ENCODE measurements at places on chromosomes 1 and 21. TPM values are rescaled to one million over a fixed set of nuclear protein-coding genes. Genes with fewer than 3 reads are reported as not detected.

OR10Z1 gene
- total RNA-seq = not detected

OTUD7B gene
- total RNA-seq = 23.2 TPM

CHRM3 gene
- total RNA-seq = 0.38 TPM

TMEM52 gene
- 2.1 TPM for total RNA-seq

NPHS2 gene
- not detected for total RNA-seq

DCAF6 gene
- total RNA-seq = 224 TPM

CRYAA gene
- total RNA-seq = not detected

CLDN8 gene
- not detected for total RNA-seq

- DNase-seq = peak; percentile 71
Measured at GRCh38 chr1:27099135-27099586, 55.8 kb downstream of the SLC9A1 start.

DNA sequence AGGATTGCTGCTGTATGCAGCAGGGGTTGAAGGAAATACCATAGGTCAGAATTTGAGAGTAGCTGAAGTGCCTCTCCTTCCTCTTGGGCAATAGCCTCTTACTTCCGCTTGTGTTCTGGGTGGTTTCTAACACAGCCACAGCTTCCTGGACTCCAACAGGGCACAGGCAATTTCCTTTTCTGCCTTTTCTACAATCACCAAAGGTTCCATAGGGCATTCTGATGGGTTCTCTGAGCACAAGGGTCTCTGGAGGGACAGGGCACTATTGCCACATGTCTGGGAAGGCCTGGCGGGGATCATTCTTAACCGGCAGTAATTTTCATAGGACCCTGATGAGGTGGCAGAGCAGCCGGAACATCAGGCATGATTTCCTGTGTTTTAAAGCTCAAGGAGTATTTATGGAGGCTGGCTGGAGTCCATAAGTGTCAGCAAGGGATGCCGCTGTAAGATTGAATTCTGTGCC is 5.5 kb upstream of the AGTRAP start:
- no peak for DNase-seq

GRCh38 chr1:231931846-231932454 is 305.4 kb downstream of the DISC1 start:
- no peak for DNase-seq

DNA sequence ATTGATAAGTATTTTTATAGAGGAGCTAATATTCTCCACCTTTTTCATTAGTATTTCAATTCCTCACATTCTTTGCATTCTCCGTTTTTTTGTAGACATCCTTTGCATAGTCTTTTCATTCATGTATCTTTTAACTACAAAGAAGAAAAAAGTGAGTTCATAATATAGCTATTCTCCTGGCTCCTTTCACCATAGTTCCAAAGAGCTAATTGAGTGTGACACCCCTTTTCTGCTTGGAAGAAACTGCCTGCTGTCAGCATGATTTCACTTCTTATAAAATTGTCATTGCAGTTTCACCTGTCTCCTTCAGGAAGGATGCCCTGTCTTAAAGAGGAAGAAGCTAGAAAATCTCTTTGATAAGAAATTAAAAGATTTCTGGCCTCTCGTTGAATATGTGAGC is 991.1 kb downstream of the KCNT2 start:
- no peak for DNase-seq

DNA sequence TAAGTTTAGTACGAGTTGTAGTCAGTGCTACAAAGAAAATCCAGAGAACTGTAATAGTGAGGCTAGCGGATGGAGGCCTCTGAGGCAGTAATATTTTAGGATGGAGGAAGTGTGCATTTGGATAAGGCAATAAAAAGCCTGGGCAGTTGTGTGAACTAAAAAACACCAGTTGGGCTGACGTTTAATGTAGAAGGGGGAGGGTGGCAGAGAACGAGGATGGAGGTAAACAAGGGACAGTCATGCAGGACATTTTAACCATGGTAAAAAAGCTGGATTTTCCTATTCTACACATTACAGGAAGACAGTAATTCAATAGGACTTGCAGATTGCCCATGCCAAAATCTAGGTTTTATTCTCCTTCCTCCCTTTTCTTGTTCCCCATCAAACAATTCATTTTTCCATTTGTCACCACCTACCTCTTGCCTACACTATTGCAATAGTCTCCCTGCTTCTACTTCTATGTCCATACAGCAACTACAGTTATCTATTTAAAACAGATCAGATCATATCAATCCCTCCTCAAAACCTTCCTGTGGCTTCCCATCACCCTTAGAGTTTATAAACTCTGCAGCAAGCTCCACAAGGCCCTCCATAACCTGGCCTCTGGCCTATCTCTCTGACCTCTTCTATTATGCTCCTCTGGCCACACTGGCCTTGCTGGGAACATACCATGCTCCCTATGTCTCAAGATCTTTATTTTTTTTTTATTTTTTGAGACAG is 27.7 kb downstream of the ERO1B start:
- no peak for DNase-seq

DNA sequence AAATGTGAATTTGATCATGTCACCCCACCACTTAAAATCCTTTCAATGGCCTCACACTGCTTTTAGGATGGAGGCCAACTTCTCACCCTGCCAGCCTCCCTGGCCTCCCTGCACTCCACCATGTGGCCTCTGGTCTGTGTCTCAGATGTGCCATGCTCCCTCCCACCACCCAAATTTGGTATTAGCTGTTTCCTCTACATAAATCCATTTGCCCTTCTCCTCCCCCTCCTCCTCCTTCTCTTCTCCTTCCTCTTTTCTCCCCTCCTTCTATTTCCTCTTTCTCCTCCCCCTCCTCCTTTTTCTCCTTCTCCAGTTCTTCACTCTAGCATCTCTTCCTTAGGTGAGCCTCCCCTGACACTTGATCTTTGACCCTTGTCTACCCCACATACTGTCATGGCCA is 16.7 kb upstream of the GUCA2B start:
- DNase-seq = no peak

DNA sequence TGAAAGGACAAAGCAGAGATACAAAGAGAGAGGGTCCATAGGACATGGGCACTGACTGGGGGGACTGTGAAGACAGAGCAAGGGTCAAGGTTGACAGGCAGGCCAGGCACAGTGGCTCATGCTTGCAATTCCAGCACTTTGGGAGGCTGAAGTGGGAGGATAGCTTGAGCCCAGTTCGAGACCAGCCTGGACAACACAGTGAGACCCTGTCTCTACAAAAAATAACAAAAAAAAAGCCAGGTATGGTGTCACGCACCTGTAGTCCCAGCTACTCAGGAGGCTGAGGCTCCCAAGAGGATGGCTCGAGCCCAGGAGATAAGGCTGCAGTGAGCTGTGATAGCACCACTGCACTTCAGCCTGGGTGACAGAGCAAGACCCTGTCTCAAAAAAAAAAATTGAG is 4.4 kb downstream of the CASP9 start:
- no peak for DNase-seq

GRCh38 chr1:228280106-228280901 is 72.5 kb downstream of the OBSCN start:
- no peak for DNase-seq

DNA sequence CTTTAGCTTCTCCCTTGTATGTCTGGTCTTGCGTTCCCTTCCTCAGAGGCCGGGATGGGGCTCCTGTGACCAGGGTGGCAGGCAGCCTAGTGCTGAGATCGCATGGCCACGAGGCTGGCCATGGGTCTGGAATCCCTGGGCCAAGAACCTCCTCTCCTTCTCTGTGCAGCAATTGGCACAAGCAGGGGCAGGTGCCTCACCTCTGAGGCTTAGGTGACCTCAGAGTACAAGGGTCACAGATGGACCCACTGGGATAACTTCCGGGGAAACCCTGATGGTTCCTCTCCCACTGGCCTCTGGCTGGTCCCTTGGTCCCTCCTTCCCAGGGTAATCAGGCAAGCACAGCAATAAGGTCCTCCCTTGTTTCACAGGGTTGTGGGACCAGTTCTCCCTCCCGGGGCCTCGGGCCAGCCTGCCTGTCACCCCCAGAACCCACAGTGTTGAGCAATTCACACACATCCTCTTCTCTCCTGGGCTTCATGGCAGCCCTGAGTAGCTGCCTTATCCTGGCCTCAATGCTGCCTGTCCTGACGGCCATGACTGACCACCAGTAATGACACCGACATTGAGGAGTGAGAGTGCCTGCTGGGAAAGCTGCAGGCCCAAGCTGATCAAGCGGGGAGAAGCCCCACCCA is 38.6 kb downstream of the BMP8A start:
- no peak for DNase-seq
